Epithelial cell of proximal tubule (primary cell): ENCODE measurements at places on chromosomes 16 and 17. TPM values are rescaled to one million over a fixed set of nuclear protein-coding genes. Genes with fewer than 3 reads are reported as not detected.

RPA1 gene
- total RNA-seq = 28.5 and 33.4 TPM in 2 replicates

DNA sequence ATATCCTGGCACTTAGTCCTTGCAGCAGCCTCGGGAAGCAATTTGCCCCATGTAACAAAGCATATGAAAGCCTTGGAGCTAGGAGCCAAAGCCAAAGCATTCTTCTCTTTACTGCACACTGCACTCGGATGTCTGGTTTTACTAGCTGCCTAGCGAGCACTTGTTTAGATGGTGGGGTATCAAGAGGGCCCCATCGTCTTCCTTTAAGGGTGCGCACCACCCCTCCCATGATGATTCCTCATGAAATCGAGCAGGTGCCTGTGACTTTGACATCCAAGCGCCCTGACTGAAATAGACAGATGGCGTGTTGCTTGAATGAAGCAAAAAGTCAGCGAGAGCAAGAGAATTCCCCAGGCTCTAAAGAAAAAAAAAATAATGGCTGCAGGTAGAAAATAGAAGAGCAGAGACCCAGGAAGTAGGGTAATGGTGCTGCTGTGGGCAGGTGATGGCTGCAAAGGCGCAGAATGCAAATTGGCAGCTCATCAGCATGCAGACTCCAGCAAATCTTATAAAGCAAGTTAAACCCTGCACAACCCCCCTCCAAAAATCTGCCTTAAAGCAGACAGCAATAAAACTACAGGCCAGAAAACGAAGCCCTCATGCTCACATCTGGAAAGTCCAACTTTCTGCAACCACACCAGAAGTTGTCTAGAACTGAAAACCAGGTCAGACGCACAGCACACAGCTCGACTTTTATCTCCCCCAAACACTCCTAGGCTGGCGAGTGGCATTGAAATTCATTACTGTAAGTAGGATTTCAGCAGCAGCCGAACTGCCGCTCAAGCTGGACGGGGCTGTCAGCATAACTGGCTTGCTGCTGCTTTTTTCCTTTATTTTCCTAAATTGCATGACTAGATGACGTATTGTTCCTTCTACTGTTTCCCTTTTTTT, 384.3 kb downstream of the RBFOX1 start:
- DNase-seq = no peak

GRCh38 chr17:79590523-79590860, 20.4 kb downstream of the RBFOX3 start:
- DNase-seq = no peak

DNA sequence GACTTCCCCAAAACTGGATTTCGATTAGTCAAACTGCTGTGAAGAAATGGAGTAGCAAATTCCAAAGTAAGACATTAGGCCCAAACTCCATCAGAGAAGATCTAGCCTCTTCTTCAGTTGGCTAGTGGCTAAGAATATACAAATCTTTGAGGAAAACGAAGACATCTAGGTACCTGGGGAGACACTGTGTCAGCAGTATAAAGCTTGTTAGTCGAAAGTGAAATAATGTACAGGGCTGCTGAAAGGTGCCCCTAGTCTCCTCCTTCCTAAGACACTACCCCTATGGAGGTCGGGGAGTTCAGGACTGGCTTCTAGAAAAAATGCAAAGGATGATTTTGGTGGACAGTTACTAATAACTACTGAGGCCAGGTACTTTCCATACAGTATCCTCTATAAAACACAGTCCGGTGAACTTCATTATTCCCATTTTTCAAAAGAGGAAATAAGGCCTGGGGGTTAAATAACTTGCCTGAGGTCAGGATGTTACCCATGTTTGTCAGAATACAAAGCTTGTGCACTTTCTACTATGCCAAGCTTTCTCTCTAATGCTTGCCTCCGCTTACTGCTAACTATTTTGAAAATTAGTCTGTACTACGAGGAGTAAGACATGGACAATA, 15.0 kb downstream of the DNAJC7 start:
- no peak for DNase-seq

GRCh38 chr17:74176546-74177001, 26.9 kb upstream of the RPL38 start:
- no peak for DNase-seq

CD300LG gene
- not detected in 2 replicates for total RNA-seq

DNA sequence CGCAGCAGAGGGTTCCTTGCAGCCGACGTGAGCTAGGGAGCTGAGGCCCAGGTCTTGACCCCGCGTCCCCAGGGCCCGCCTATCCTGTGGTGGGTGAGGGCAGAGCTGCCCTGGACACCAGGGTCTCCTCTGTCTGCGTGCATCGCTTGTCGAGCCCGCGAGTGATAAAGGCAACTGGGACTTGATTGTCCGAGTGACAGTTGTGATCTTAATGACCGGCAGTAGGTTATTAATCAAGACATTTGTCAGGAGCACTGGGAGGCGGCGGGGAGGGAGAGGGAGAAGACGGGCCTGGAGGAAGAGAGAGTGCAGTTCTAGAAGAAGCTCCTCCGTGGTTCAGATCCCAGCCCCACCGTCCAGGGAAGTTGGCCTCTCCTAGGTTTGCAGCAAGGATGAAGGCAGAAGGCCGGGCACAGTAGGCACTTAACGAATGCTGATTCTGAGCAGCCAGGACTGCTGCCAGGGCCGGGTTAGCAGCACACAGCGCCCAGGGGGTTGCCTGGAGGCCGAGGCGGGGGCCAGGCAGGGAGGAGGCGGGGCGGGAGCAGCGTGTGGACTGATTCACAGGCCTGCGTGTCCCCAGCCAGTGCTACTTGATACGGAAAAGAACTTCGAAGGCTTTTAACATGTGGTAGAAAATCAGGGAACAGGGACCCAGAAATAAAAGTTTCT, 11.3 kb upstream of the GSE1 start:
- no peak for DNase-seq

UMOD gene
- not detected in 2 replicates for total RNA-seq

KRT222 gene
- not detected in 2 replicates for total RNA-seq

DNA sequence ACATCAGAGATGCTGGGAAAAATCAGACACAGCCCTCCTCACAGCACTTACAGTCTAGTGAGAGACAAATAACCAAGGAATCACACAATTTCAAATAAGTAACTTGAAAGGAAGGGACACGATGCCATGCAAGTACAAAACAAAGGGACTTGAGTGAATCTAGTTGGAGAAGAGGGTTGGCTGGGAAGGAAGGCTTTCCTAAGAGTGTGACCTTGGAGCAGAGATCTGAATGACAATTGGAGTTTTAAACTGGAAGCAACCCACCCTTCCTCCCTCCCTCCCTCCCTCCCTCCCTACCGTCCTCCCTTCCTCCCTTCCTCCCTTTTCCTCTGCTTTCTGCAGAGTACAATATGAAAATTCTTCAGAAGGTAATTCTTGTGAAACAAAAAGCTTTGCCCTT, 31.1 kb downstream of the ADAMTS18 start:
- DNase-seq = no peak

DNA sequence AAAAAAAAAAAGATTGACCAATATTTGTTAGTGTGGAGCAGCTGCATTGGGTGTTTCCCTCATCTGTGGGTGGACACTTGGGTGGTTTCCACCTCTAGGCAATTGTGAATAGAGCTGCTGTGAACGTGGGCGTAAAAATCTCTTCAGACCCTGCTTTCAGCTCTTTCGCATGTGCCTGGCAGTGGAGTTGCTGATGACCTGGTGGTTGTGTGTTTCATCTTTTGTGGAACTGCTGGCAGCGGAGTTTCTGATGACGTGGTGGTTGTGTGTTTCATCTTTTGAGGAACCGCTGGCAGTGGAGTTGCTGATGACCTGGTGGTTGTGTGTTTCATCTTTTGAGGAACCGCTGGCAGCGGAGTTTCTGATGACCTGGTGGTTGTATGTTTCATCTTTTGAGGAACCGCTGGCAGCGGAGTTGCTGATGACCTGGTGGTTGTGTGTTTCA, 21.4 kb downstream of the ZC3H18 start:
- DNase-seq = no peak
